GM23248 (cell line): ENCODE measurements at places on chromosomes 12 and 14.

GRCh38 chr14:37599507-37600368 is 4.3 kb downstream of the TTC6 start:
- peak; percentile 35 for DNase-seq

DNA sequence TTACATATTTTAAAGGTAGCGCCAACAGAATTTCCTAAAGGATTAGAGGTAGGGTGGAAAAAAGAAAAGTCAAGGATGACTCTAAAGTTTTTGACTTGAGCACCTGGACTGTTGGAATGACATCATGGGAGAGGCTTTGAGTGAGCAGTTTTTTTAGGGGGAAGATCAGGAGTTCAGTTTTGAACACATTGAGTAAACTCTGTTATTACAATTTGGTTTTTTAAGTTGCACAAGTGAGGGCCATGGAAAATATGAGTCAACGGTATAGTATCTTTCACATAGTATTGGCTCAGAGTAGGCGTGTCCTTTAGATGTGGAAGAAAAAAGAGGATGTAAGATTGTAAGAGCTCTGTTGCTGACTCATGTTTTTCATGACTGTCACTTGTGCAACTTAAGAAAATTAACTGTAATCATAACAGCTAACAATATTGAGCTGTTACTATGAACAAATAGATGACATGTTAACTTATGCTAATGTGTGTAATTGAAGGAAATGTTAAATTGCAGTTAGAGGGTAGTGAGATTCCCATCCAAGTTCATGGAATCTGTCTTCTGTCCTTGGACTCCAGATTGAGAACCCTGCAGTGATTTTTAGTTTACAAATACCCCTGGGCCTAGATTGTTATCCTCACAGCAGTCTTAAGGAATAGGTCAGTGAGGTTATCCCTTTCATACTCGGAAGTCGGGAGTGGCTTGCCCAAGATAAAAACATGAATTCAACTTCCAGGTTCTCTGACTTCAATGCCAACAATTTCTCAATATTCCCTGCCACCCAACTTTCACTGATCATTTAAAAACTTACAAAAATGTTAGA is 48.2 kb upstream of the ATP2B1 start:
- peak; percentile 100 for DNase-seq

GRCh38 chr14:36256126-36256801 is 64.2 kb downstream of the MBIP start:
- DNase-seq = peak; percentile 42

DNA sequence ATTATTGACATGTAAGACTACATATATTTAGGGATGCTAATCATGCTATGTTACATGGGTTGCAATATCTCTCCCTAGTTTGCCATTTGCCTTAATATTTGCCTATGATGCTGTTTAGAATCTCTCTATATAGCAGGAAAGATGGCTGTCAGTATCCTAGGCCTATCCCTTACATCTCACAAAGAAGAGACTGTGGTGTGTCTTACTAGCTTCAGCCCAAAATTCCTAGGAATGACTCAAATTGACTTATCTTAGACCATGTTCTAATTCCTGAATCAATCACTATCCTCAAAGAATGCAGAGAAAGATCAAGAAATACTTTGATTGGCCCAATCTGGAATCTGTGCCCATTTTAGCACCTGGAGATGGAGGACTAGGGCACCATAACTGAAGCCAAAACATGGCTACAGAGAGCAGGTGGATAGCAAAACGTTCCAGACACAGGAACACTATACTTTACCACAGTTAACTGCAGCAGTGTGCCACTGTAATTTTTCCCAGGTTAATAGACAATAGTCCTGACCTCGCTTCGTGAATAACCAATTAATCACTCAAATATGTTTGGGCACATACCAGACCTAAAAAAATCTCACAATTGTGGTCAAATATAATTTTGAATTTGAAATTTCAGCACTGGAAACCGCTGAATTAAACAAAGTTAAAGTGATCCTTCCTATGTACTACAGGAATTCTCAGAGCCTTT is 32.7 kb upstream of the GLIPR1 start:
- no peak for DNase-seq

DNA sequence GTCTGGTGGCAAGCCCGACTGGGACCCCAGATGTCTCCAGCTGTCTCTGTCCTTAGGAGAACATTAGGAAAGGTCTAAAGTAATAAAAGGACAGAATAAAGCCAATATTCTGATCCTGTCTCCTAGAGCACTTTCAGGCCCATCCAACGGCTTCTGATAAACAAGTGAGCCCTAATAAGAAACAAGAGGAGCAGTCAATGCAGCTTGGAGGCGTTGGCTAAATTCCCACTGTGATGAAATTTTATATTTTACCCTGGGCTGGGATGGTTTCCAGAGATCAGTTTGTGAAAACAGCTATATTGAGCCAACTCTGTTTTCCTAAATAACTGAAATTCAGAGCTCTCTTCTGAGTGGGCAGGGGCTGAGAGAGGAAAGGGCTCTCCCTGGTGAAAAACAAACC is 55.5 kb upstream of the SRRM4 start:
- no peak for DNase-seq

GRCh38 chr12:30286345-30286926 is 409.2 kb downstream of the IPO8 start:
- peak; percentile 51 for DNase-seq

- DNase-seq = no peak
Measured at GRCh38 chr14:64844272-64844671, 35.4 kb downstream of the SPTB start.

GRCh38 chr12:75720812-75721641 is 209.6 kb upstream of the KRR1 start:
- DNase-seq = peak; percentile 24

DNA sequence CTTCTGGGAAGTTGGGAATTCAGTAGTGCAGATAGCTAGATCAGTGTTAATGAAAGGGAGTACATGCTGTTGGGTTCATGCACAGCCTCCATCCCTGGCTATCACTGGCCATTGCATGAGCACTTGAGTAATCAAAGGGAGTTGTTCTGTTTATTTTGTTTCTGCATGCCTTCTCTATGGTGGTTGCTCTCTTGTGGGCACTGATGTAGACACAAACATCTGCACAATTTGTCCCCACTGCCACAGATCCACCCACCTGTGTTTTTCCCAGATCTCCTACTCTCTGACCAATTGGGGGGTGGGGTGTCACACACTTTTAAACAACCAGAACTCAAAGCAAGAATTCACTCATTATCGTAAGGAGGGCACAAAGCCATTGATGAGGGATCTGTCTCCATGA is 89.7 kb upstream of the DHRS4 start:
- DNase-seq = no peak

- DNase-seq = peak; percentile 28
Measured at GRCh38 chr14:52891800-52892199, 59.0 kb downstream of the FERMT2 start.

DNA sequence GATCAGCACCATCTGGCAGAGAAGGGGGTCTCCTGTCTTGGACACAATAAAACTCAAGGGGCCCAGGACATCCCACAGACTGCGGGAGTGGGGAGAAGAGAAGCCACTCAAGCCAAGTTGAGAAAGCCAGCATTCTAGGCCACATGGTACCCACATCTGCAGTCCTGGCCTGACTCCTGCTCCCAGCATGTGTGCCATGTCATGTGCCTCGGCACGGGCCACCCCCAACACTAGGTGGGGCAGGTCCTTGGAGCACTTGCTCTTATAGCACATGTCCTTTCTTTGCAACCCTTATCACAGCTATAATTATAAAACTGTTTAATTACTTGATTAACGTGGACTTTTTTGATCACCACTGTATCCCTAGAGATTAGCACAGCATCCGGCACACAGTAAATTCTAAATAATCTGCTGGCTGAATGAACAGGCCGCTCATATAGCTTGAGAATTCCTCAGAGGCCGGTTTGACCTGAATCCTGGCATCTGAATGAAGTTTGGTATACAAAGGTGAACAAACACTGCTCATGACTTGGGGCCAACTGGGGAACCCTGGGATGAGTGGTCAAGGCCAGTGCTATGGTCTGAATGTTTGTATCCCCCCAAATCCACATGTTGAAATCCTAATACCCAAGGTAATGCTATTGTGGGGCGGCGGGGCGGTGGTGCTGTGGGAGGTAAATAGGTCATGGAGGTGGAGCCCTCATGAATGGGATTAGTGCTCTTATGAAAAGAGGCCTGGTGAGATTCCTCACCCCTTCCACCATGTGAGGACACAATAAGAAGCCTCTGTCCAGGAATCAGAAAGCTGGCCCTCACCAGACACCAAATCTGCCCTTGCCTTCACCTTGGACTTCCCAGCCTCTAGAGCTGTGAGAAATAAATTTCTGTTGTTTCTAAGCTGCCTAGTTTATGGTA is 6.6 kb downstream of the NCKAP5L start:
- DNase-seq = no peak

DNA sequence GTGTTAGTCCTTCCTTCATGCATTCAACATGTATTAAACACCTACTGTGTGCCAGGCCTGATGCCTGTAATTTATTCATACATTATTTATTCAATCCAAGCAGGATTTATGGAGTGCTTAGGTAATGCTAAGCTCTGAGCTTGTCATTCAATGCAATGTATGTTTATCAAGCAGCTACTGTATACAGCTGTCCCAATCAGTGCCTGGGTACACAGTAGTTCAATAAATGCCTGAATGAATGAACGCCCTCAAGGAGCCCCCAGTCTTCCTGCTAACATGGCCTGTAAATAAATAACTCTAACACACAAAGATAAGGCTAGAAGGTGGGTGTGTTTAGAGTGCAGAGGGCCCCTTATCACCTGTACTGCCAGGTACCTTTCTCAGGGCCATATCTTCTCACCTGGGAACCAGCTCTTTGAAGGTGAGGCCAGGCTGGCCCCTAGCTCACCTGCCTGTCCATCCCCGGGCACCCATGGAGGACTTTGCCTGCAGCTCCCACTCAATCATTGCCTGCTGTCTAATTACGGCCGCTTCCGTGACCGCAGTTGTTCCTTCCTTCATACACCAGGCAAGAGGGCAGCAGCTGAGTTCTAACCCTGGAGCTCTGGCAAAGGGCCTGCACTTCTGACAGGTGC is 20.0 kb upstream of the KDM2B start:
- DNase-seq = no peak

- peak; percentile 53 for DNase-seq
Measured at GRCh38 chr14:67515386-67516079, 17.6 kb upstream of the PLEKHH1 start.

DNA sequence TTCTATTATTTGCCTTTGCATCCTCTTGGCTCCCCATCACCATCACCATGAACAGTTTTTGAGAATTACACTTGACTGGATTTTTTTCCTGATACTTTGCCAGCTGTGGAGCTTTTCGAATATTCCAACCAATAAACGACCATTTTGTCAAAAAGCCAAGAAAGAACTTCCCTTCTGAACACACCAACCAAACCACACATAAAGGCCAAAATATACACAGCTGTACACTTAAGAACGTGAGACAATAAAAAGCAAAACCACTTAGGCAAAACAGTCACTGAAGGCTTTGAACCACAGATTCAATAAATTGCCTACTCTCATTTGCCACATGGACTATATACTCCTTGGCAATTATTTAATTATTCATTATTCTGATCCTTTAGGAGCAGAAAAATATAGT is 1.1 kb downstream of the C14orf93 start:
- no peak for DNase-seq

- no peak for DNase-seq
Measured at GRCh38 chr14:96688629-96689028, 108.6 kb upstream of the VRK1 start.

- no peak for DNase-seq
Measured at GRCh38 chr14:73402579-73402978, 55.8 kb downstream of the NUMB start.

GRCh38 chr12:19227190-19227879 is 97.8 kb downstream of the PLEKHA5 start:
- no peak for DNase-seq

DNA sequence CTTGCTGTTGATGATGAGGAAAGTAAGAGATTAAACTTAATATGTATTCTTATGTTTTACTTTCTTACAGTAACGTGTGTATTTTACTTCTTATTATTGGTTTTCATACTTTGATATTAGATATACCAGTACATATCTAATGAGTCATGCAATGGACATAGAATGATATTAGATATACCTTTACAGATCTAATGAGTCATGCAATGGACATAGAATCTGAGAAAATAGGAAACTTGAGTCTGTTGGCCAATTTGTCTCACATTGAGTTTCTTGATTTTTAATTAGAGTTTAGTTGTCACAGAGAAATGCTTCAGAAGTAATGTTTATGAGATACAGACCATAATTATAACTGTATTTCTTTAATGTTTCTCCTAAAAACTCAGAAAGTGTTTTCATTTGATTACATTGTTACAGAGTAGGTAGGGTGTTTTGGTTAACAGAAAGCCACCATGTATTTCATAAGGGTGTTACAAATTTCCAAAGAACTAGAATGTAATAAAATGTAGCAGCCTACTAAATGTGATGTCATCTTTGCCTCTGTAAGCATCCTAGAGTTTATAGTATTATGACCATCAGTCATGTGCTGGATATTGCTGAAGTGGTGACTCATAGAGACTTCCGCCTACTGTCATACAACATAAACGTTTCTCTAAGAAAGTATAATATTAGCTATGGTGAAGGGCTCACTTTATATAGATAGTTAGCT is 3.0 kb downstream of the GAS2L3 start:
- peak; percentile 92 for DNase-seq

DNA sequence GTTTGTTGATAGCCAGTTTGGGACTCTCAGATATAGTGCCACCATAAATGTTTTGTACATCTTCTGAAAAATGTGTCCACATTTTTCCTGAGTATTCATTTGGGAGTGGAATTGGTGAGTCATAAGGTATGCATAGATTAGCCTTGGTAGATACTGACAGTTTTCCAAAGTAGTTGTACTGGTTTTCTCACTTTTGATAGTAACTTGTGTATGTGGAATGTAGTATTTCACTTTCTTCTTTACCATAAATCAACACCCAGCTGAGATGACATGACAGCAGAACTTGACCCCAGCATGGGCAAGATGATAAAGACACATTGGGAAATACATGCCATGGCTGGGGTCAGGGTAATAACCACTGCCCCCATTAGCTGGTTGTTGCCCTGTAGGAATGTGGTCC is 5.4 kb downstream of the FBXW8 start:
- DNase-seq = peak; percentile 64

DNA sequence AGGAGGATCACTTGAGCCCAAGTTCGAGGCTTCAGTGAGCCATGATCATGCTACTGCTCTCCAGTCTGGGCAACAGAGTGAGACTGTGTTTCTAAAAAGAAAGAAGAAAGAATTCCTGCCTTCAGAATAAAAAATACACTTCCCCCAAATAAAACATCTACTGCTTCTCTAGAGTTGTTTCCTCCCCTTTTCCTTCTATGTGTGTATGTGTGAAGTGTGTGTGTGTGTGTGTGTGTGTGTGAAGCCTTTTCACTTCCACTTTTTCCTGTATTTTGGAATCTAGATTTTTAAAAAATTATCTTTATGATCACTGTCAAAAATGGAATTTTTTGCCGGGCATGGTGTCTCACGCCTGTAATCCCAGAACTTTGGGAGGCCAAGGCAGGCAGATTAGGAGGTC is 12.6 kb upstream of the SNX6 start:
- DNase-seq = no peak

GRCh38 chr14:66003082-66003730 is 483.0 kb upstream of the CCDC196 start:
- no peak for DNase-seq

- DNase-seq = no peak
Measured at GRCh38 chr12:57270966-57271470, 20.0 kb upstream of the STAC3 start.
